HepG2 (cell line): ENCODE measurements at places on chromosomes 3 and 15.

GRCh38 chr3:72559385-72559784 lies 288.9 kb downstream of the SHQ1 start:
- no peak for DNase-seq

DNA sequence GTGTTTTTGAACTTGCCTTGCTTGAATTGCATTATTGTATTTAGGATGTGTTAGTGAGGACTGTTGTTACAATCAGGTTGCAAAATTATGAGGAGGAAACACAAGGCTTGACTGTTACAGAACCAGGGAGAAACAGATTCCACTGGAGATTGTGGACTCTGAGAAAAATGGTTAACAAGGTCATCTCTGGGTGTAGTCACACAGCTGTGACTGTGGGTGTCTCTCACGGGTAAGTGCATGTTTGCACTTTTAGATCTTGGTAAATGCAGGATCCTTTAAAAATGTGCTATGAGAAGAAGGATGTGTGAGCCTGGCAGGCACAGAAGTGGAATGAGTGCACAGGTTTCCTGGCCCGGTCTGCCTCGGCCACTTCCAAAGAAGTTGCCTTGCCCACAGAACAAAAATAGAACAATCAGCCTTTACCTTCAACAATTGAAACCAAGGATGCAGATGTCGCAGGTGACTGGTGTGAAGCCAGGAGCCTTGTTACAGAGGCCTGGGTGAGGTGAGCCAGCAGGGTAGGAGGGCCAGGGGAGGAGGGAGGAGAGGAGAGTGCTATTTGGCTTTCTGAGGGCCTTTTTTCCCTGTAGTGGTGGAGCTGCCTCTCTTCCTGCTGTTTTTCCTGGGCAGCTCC lies 68.0 kb downstream of the ABHD5 start:
- DNase-seq = no peak

DNA sequence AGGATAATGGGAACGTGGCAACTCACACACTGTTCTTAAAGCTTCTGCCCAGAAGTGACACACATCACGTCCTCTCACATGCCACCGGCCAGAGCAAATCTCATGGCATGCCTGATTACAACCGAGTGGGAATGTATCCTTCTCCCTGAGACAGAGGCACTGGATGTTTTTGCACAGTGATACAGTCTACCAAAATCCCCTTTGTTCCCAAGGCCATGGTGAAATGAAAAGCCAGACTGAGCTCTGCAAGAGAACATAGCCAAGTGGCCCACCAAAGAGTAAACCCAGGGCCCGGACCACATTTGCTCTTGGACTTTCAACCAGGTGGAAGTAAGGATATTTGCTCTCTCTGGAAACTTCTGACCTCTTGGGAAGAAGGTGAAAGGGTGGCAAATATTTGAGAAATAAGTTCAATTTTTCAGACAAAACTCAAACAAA lies 186.2 kb upstream of the STT3B start:
- peak; percentile 87 for DNase-seq

GRCh38 chr3:172622916-172623700 lies 87.8 kb downstream of the NCEH1 start:
- DNase-seq = no peak

GRCh38 chr15:96334705-96335410 lies 4.4 kb downstream of the NR2F2 start:
- no peak for DNase-seq

DNA sequence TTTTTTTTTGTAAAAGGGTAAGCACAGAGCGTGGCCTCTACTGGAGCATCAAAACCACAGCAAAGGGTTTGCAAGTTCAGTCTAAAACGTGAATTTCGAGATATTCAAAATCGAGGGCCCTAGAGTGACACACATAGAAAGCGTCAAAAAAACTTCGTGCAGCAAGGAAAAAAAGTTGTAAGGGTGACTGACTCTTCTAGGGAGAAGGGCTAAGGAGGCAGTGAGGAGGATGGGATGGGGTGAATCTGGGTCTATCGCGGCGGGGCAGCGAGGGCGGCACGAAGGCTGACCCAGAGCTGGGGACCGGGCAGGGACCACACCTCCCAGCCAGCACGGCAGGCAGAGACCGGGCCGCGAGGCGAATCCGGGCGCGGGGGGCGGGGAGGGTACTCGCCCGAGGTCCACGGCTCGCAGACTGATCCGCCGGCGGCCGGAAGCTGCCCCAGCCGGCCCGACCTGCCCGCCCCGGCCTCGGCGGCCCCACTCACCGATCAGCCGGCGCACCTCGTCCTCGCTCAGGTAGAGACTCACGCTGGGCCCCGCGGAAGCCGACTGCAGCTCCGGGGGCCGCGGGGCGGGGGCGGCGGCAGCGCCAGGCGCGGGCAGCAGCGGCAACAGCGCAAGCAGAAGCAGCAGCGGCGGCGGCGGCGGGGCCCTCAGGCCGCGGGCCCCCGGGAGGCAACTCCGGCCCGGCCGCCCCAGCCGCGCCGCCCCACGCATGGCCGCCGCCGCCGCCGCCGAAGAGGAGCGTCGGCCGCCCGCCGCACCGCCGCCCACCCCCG lies 533 bp downstream of the RYK start:
- peak; percentile 39 for DNase-seq

GRCh38 chr15:100229181-100230163 lies 112.3 kb downstream of the ADAMTS17 start:
- DNase-seq = no peak

- DNase-seq = no peak
These were observed 13.9 kb downstream of the TSC22D2 start for GRCh38 chr3:150421799-150422548.

DNA sequence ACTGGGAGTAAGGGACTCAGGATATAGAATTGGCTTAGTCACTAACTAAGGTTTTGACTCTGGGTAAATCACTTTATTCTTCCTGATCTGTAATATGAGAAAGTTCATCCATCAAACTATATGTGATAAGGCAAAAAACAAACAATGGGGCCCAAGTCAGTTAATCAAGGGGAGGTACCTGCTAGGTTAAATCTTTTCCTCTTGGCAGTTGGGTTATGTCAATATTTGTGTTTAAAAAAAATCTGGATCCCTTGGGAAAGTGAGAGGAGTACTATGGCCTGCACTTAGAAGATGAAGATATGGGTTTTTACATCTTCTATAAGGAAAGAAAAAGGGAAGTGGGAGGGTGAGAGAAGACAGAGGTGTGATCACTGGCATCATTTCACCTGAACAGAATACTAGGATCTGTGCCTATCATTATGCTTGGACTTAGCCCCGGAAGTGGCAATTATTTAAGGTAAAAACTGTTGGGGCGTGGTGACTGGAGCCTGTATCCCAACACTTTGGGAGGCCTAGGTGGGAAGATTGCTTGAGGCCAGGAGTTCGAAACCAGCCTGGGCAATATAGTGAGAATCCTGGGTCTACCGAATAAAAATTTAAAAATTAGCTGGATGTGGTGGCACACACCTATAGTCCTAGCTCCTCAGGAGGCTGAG lies 2.8 kb upstream of the SLC28A2 start:
- no peak for DNase-seq
